ENCODE measurements at places on chromosomes 3 and 15.

DNA sequence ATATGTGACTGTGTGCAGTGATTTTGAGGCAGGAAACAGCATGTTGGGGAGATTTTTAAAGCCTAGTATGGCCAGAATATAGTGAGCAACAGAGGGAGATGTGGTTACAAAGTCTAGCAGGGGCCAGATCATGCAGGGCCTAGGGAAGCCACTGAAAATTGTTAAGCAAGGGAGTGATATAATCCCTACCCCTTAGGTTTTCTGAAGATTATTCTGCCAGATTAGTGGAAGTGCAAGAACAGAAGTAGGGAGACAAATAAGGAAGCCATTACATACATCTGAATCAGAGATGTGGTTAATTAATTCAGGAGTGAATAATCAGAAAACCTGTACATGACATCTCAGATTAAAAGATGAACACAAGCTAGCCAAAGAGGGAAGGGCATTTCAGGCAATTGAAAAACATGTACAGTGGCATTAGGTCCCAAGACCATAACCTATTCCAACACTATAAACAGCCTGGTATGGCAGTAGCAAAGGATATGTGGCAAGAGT, 54.8 kb downstream of the MSL2 start:
- DNase-seq = no peak

DNA sequence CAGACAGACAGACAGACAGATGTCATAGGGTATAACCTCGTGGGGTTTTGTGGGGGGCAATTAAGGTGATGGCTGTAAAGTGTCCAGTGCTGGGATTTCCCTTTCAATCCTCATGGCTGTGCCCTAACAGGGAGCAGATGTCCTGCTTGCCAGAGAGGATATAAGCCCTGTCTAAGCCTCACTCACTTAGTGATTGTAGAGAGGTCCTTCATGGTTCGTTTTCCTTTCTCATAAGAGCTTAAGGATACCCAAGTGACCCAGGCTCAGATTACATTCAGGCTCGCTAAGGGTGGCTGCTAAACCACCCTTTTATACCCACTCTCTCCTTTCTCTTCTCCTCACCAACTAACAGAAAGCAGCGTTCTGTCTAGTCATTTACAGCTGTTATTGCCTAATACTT, 19.2 kb downstream of the LYSMD2 start:
- DNase-seq = no peak

DNA sequence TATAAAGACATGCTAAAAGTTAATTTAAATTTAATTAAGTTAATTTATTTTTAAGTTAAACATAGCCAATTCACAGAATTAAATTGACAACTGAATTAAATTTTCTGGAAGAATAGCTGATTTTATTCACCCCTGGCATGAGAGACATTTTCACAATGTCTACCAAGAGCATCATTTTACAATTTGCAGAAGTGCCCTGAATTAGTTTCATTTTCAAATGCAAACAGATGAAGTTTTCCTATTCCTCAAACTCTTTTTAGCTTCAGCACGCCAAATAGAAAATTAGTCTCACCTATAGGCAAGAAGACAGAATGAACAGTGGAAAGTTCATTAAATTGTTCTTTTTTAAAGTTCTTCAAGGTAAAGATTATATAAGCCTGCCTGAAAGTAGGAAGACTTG, 259.3 kb downstream of the ZBBX start:
- no peak for DNase-seq

GRCh38 chr15:24944954-24945353, 9.8 kb upstream of the SNRPN start:
- no peak for DNase-seq

GRCh38 chr3:46383211-46383950, 12.6 kb downstream of the CCR5 start:
- no peak for DNase-seq

- no peak for DNase-seq
These were observed 68.4 kb downstream of the RPL22L1 start for GRCh38 chr3:170801597-170801996.

- DNase-seq = no peak
These were observed 15.3 kb upstream of the PLCL2 start for GRCh38 chr3:16869261-16870005.

DNA sequence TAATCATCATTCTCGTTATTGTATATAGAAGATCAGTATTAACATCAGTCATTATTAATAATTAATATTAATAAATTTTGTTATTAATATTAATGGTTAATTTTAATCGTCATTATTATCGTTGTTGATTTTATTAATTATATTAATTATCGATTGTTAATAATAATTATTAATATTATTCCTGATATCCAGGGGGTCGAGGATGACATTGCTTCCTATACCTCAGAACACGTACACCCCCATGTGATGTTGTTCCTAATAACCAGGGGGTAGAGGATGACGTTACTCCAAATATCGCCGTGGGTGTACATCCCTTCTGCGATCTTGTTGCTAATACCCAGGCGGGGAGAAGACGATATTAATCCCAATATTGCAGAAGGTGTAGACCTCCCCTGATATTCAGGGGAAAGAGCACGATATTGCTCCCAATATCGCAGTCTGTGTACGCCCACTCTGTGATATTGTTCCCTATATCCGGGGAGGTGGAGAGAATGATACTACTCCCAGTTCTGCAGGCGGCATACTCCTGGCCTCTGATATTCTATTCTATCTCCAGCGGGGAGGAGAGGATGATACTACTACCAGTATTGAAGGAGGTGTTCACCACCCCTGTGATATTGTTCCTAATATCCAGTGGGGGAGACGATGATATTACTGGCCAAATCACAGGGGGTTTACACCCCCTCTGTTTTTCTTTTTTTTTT, 22.3 kb upstream of the BMF start:
- no peak for DNase-seq

DNA sequence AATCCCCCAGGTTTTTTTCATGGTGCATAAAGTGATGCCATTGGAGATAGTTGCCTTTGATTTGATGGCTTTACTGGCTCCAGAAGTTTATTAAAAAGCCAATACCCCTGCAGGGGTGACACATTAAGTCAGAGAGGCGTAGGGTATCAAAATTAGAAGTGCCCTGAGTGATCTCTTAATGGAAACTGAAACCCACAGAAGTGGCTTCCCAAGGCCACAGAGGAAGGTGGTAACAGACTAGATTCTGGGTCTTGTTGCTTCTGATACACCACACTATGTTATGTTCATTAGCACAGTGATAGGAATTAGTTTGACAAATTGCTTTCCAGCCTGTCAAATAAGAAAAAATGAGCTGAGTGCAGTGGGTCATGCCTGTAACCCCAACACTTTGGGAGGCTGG, 112.3 kb downstream of the IQCH start:
- DNase-seq = no peak

DNA sequence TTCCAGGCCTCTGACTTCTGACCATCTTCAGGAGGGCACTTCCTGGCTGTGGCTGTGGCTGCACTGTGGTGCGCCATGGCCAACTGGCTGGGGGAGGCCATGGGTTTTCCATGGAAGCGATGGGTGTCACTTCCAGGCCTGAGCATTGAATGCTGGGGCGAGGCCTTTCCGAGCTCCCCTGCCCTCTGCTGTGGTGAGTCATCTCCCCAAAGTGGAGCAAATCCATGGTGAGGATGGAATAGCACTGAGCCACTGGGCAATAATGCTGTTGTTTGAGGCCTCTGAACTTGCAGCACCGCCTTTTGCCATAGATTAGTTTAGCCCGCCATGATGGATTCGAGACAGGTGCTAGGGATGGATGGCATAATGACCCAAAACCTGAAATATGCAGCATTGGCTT, 155.5 kb downstream of the GABRG3 start:
- no peak for DNase-seq

GRCh38 chr3:15069441-15069840, 4.3 kb upstream of the MRPS25 start:
- no peak for DNase-seq

DNA sequence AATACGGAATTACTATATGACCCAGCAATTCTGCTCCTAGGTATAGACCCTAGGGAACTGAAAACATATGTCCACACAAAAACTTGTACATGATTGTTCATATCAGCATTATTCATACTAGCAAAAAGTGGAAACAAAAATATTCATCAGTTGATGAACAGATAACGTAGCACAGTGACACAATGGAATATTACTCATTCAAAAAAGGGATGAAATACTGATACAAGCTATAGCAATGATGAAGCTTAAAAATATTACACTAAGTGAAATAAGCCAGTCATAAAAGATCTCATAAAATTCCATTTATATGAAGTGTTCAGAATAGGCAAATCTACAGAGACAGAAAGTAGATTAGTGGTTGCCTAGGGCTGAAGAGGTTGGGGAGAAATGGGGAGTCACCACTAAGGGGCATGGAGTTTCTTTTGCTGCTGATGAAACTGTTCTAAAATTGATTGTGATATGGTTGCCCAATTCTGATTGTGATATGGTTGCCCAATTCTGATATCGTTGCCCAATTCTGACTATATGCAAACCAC, 10.5 kb downstream of the C15orf61 start:
- no peak for DNase-seq

DNA sequence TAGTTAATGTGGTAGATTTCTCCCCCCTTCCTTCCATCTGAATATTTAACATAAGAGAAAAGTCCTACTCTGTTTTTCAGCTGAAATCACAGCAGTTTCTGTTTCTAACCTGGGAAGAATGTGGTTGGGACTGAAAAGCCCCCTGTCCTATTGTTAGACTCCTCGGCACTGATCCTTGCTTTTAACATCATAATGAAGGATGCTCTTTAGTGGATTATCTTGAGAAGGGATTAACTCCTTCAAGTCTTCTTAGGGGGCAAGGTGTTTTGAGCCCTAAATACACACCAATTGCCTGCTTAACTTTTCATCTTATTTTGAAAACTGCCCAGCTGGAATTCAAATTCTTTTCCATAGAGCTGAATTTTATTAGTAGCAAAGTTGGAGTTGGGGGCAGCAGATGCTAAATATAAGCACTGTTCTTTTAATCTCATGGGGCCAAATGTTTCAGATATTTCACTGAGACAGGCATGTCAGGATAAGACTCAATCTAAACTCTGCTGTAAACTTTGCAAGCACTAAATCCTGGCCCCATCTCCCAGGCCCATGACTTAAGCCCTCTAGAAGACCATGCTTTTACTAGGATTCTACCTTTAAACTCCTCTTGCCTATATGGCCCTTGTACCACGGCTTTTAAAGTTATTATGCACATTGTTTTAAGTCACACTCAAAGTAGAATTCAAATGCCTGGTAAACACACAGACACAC, 243.2 kb upstream of the NR2F2 start:
- no peak for DNase-seq

DNA sequence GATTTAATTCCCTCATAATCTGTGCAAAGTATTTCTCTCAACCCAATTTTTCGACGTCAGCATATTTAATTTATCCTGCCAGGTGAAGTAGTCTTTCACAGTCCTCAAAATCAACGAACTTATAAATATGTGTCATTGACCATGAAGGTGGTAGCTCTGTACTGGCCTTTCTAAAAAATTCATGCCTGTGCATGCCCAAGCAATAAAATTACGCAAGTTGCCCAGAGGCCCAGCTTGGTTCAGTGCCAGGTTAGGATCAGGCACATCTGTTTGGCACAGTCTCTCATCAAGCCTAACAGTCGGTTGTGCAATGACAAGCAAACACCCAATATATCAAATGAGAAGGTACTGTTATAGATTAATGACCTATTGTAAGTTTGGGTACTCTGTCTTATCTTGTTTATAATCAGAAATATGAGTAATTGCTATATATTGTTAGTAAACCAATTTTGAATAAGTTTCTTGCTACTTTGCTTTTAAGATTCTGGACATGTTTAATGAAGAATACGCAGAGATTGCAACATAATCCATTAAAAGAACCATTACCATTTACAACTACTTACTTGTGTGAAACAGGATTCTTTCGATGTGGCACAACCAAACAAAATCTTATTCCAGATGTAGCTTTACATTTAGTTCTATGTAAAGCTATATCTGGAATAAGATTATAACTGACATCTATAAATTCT, 159.0 kb upstream of the IL12A start:
- DNase-seq = peak; percentile 94
